ENCODE measurements at places on chromosomes 11 and 22.

- DNase-seq: no peak
Observed at GRCh38 chr11:125063429-125064043, 431 bp downstream of the SLC37A2 start.

GRCh38 chr11:1938343-1939005, 8.7 kb upstream of the MRPL23 start:
- DNase-seq: no peak

DNA sequence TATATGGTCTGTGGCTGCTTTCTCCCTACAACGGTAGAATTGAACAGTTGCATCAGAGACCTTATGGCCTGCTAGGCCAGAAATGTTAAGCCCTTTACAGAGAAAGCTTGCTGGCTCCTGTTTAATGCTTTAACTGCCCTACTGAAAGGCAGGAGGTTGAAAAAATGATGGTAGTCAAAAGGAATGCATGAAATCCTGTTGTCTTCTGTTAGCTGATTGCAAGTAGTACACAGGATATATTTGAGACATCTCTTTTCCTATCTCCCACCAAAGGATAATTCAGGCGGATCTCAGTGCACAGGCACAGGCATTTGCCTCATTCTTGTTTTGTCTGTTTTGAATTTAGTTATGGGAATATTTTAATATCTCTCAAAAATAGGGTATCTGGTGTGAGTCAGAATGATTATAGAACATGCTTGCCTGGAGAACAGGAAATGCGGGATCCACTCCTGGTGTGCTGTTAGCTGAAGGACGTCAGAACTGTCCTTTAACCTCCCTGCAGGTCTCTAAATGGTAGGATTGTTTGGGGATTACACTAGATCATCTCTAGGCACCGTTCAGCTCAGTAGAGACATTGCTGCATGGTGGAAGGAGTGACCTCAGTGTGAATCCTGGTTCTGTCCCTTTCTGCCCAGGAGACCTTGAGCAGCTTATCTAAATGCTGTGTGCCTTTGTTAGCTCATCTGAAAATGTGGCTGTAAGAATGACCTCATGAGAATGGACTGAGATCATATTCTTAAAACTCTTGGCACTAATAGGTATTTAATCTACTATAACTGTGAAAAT, 49.5 kb downstream of the PACS1 start:
- DNase-seq: no peak

DNA sequence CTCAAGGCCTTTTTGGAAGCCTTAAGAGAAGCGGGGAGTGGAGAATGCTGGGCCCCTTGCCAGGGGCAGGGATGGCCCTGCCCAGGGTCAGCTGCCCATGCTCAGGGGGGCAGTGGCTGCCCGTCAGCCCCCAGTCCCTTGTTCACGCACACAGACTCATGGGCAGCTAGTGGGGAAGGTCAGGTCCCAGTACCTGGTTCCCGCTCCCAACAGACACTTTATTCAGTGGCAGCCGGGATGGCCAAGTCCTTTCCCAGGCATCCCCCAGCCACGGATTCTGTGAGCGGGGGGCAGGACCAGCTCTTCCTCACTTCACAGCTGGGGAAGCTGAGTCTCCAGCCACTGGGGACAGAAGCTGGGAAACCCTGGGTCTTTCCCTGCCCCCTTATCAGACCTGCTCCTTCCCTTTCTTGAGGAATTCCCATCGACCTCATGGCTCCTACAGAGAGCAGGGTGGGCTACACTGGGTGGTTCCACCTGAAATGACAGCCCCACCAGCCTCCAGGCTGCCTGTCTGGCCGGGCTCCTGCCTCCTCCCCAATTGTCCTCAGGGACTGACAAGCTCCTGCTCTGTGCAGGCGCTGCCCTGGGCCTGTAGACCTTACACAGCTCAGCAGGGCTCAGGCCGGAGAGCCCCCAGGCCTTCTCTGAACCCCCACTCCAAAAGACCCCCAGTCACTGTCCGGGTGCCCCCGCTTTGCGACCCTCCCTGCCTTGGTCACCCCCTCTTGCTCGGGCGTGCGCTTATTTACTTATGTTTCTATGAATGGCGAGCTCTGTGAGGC, 61.0 kb upstream of the FGF3 start:
- no peak for DNase-seq

Measured in H1 (cell line).